Activated T-cell treated with anti-CD3 and anti-CD28 coated beads for 1 hour (primary cell): ENCODE measurements at places on chromosomes 6 and 20.

DNA sequence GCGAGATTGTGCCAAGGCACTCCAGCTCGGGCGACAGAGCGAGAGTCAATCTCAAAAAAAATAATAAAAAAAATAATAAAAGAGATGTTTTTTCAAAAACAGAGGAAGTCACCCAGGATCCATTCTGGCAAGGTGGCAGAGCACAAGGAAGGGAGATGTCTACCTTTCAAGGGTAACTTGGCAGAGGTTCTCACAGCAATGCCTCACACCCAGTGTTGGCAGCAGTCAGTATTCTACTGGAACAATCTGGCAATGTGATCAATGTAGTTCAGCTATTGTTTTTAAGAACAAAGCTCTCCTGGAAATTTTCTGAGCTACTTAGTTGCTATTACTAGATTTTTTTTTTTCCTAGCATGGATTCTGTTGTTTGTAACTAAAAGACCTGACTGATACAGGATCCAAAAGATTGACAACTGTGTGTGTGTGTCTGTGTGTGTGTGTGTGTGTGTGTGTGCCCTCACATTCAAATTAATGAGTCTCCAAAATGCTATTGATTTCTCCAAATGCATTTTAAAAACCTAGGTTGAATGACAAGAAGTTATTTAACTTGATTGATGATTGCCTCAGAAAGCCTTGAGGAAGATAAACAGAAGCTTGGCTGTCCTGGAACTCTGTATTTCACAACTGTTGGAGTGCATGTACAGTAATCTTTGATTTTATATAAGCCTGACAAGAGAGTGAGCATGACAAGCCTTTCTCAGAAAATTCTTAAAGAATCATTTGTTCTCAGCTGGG is 114.1 kb upstream of the RREB1 start:
- DNase-seq: no peak

DNA sequence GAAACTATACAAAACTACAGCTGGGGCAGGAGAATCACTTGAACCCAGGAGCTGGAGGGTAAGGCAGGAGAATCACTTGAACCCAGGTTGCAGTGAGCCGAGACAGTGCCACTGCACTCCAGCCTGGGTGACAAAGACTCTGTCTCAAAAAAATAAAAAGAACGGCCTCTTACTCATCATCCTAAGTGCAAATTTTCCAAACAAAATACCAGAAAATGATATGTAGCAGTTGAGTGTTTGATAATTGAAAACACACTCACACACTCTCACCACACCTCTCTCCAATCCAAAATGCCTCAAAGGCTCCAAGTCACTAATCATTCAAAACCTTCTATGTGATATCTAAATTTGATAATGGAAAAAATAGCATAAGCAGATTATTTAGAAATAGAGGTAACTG is 198.6 kb upstream of the SHLD1 start:
- no peak for DNase-seq

- no peak for DNase-seq
Observed at GRCh38 chr6:32962213-32962826, 6.1 kb upstream of the BRD2 start.

DNA sequence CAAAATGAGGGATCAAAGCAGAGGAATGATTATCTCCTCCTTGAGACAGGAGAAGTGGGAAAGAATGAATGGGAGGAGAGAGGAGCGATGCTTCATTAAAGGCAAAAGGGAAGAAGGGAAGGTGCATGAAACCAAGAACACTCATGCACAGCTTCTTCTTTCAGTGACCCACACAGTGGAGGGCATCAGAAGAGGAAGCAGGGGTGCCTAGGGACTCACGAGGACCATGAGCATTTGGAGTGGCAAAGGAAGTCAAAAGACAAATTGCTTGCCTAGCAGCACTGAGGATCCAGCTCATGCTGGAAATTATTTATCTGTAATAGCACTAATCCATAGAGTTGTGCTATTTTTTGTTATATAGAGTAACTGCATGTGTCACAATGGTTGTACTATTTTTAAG is 66.1 kb downstream of the SMLR1 start:
- no peak for DNase-seq

- no peak for DNase-seq
Observed at GRCh38 chr6:128161263-128161662, 260.4 kb upstream of the THEMIS start.

- DNase-seq: no peak
Observed at GRCh38 chr6:34126419-34126818, 19.5 kb downstream of the GRM4 start.

DNA sequence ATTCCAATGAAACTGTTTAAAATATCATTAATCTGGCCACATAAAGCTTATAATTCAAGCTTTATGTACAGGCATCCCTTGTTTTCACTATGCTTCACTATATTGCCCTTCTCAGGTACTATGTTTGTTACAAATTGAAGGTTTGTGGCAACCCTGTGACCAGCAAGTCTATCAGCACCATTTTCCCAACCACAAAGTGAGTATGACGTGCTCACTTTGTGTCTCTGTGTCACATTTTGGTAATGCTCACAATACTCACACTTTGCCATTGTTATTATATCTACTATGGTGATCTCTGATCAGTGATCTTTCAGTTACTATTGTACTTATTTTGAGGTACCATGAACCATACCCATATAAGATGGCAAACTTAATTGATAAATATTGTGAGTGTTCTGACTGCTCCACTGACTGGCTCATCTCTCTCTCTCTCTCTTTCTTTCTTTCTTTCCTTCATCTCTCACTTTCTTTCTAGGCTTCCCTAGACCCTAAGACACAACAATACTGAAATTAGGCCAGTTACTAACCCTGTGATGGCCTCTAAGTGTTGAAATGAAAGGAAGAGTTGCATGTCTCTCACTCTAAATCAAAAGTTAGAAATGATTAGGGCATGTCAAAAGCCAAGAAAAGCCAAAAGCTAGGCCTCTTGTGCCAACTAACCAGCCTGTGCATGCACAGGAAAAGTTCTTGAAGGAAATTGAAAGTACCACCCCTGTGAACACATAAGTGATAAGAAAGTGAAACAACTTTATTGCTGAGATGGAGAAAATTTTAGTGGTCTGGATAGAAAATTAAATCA is 227.9 kb downstream of the BCAS1 start:
- DNase-seq: no peak

DNA sequence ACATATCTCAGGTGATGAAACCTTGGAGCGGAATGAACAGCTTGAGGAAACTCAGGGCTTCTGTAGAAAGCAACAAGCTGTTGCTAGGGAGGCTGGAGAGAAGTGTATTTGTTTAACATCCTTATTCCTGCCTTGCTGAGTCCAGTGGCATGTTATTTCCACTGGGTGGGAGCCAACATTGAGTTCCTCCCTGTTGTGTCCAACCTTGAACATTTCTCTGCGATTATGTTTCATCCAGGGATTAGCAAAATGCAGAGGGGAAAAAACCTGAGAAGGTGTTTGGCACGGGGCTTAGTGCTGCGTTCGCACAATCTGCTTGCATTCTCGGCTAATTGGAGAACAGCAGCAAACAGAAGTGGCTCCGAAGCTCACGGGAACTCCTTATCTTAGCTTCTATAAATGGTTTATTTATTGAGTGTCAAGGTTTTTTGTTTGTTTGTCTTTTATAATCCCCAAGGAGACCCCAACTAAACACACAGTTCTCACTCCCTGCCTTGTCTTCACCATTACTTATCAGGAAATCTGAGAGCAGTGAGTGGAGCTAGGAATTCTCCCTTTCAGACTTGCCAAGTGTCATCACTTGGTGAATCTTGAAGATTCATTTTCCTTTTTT is 412.8 kb downstream of the CDC5L start:
- DNase-seq: no peak

DNA sequence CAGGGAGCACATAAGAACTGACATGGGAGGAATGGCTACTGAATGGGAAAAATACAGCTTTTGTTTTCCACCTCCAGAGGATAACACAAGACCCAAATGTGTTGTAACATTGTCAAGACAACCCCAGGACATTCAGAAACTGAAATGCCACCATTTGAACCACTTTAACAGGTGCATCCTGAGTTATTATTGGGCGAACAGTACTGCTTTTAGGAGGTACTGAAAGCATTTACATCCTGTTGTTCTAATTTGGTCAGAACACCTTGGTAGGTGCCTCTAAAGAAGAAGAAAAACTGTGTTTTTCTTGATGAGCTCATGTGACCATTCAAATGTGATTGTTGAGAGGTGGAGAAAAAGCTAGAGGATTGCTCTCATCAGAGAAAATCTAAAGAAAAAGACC is 6.4 kb upstream of the TXNDC5 start:
- DNase-seq: no peak

GRCh38 chr20:22446613-22447446 is 137.5 kb downstream of the FOXA2 start:
- no peak for DNase-seq

DNA sequence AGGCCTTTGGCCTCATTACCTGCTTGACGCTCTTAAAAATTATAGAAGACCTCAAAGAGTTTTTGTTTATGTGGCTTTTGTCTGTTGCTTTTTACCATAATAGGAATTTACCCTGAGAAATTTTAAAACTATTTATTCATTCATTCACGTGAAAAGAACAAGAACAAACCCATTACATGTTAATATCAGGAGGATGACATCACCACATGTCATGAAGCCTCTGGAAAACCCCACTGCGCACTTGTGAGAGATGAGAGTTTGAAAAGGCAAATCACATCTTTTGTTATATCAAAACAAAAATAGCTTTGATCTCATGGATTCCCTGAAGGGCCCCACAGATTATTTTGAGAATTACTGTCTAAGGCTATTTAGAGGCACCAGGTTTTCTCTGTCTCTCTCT is 61.3 kb upstream of the EYA2 start:
- DNase-seq: no peak

DNA sequence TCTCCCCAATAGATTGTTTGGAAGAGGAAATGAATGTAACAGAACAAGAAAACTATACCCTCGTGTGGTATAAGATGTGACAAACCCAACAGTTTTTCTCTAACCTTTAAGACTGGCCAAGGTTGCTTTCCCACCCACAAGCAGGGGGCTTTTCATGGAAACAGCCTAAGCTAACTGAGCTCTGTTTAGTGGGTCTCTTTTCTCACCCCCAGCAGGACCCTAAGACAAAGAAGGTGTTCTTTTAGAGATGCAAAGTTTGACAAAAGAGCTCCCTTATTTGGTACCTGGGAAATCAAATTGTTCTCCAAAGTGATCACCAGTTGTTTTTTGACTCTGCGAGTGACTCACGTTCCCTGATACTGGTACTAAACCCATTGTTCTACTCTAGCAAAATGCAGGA is 59.1 kb downstream of the MBOAT1 start:
- DNase-seq: no peak

DNA sequence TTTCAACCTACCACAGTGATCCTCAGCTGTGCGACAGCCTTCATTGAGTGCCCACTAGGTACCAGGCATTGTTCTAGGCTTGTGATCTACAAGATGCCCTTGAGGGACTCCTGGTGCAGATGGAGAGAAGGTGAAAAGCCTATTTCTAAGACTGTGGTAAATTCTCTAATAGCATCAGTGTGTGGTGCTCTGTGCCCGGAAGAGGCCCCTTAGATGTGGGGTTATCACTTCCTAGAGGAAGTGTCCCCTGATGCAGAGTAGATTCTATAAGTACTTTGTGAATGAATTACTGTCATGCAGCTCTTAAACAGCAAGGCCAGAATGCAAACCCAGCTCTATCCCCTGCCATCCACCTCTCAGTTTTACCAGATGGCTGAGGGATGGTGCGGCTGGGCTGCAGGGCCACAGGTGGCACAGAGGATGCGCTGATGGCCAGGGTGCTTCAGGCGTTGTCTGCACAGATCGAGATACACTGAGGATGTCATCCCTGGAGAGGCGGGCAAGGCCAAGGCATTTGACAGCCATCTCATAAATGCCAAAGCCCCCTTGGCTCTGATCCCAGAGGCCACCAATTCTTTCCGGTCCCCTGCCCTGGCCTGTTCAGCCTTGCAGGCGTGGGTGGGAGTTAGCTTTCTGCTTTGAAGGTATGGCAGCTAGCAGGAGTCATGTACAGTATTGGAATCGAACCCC is 96.7 kb downstream of the TOX2 start:
- no peak for DNase-seq

- DNase-seq: no peak
Observed at GRCh38 chr20:45111799-45112471, 3.0 kb downstream of the WFDC5 start.

GRCh38 chr6:103769431-103769830 is 1090.3 kb downstream of the HACE1 start:
- no peak for DNase-seq

GRCh38 chr6:14540810-14541540 is 423.4 kb downstream of the CD83 start:
- DNase-seq: no peak

DNA sequence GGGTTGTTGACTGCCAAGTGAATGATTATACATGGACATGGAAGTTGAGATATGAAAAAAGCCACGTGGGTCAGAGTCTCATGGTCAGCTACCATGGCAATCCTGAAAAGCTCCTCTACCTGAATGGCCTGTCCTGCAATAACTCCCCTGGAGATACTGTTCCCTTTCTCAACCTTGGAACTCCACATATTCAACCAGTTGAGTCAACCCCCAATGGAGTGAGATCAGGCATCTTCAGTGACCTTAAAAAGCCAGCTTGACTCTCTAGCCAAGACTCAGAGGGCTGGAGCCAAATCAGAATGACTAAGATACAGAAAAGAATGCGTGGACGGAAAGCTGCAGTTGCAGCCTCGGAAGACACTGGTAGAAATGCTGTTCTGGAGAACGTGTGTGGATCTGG is 341.3 kb downstream of the FOXA2 start:
- DNase-seq: no peak

- DNase-seq: no peak
Observed at GRCh38 chr6:165880686-165881085, 217.6 kb upstream of the PDE10A start.

GRCh38 chr6:679282-679681 is 13.7 kb downstream of the EXOC2 start:
- DNase-seq: no peak

- no peak for DNase-seq
Observed at GRCh38 chr6:148830614-148831013, 83.8 kb downstream of the UST start.

GRCh38 chr6:149567945-149568585 is 1.9 kb downstream of the GINM1 start:
- no peak for DNase-seq

DNA sequence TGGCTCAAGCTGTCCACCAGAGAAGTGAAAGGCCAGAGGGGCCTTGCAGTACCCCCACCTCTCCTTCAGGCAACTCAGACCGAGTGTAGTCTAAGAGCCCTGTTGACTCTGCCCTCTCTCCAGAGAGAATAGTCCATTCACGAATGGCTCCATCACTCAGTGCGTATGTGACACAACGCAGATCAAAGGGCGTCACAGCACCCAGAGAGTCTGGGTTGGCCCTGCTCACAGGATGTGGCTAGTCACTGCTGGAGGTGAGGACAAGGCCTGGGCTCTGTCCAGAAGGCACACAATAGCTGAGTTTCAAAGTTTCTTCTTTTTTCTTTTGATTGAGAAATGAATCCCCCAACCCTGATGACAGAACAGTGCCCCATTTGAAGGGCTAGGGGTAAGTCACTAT is 74.1 kb downstream of the TRMT11 start:
- DNase-seq: no peak
